Thyroid gland (tissue), 4 donors: ENCODE measurements at places on chromosomes 4 and X. TPM values are rescaled to one million over a fixed set of nuclear protein-coding genes. Genes with fewer than 3 reads are reported as not detected.

DNA sequence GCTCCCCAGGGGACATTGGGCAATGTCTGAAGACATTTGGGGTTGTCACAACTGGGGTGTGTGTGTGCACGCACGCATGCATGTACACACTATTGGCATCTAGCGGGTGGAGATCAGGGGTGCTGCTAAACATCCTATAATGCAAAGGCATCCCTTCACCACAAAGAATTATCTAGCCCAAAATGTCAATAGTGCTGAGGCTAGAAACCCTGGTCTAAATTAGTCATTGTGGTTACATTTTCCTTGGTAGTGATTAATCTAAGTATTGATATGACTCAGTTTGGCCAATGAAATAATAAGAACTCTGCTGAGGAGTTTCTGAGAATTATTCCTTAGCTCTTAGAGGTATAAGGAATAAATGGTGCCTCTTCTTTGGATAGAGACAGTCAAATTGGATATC lies 200.2 kb downstream of the CLCN4 start:
- H3K4me1 ChIP-seq, result no peaks in the 10 kb centered on the region
- no peak overlapping the region for H3K4me3 ChIP-seq
- no peak overlapping the region for H3K27ac ChIP-seq
- H3K27me3 ChIP-seq, result no peaks in the 10 kb centered on the region
- no peaks in the 10 kb centered on the region for H3K36me3 ChIP-seq

GRCh38 chr4:42709392-42710065 lies 52.6 kb upstream of the ATP8A1 start:
- no peaks in the 10 kb centered on the region for H3K27me3 ChIP-seq
- DNase-seq, result no peak
- H3K27ac ChIP-seq, result peak overlapping the region; percentile 60
- no peak overlapping the region for H3K4me3 ChIP-seq
- peaks cover 31% of the 10 kb centered on the region for H3K4me1 ChIP-seq
- H3K36me3 ChIP-seq, result no peaks in the 10 kb centered on the region

GRCh38 chr4:22237155-22237751 lies 278.6 kb downstream of the ADGRA3 start:
- no peak overlapping the region for H3K4me3 ChIP-seq
- H3K36me3 ChIP-seq, result no peaks in the 10 kb centered on the region
- DNase-seq, result peak; percentile 16
- no peak overlapping the region for H3K27ac ChIP-seq
- H3K4me1 ChIP-seq, result no peaks in the 10 kb centered on the region
- no peaks in the 10 kb centered on the region for H3K27me3 ChIP-seq

GRCh38 chr4:140367738-140368137 lies 5.7 kb upstream of the SCOC start:
- DNase-seq, result peak; percentile 8
- no peaks in the 10 kb centered on the region for H3K27me3 ChIP-seq
- H3K36me3 ChIP-seq, result no peaks in the 10 kb centered on the region
- no peak overlapping the region for H3K4me3 ChIP-seq

GRCh38 chr4:71833232-71833900 lies 49.5 kb upstream of the GC start:
- DNase-seq, result peak; percentile 77
- no peak overlapping the region for H3K4me3 ChIP-seq
- no peaks in the 10 kb centered on the region for H3K36me3 ChIP-seq
- no peaks in the 10 kb centered on the region for H3K4me1 ChIP-seq
- no peaks in the 10 kb centered on the region for H3K27me3 ChIP-seq

- H3K27ac ChIP-seq, result no peak overlapping the region
- H3K4me1 ChIP-seq, result no peaks in the 10 kb centered on the region
- no peaks in the 10 kb centered on the region for H3K36me3 ChIP-seq
- H3K4me3 ChIP-seq, result no peak overlapping the region
- DNase-seq, result no peak
Observed at GRCh38 chr4:12005471-12005870, 576.8 kb upstream of the HS3ST1 start.

- no peak overlapping the region for H3K4me3 ChIP-seq
- peaks cover 30% of the 10 kb centered on the region for H3K36me3 ChIP-seq
- H3K4me1 ChIP-seq, result no peaks in the 10 kb centered on the region
- no peak for DNase-seq
Observed at GRCh38 chr4:891747-892146, 40.4 kb downstream of the GAK start.

- H3K36me3 ChIP-seq, result no peaks in the 10 kb centered on the region
- no peak for DNase-seq
Observed at GRCh38 chr4:181874602-181875001, 368.6 kb upstream of the TENM3 start.

- no peak overlapping the region for H3K4me3 ChIP-seq
- no peaks in the 10 kb centered on the region for H3K4me1 ChIP-seq
- H3K27ac ChIP-seq, result no peak overlapping the region
- no peak for DNase-seq
- no peaks in the 10 kb centered on the region for H3K36me3 ChIP-seq
Observed at GRCh38 chr4:137076908-137077307, 455.4 kb downstream of the PCDH18 start.

DNA sequence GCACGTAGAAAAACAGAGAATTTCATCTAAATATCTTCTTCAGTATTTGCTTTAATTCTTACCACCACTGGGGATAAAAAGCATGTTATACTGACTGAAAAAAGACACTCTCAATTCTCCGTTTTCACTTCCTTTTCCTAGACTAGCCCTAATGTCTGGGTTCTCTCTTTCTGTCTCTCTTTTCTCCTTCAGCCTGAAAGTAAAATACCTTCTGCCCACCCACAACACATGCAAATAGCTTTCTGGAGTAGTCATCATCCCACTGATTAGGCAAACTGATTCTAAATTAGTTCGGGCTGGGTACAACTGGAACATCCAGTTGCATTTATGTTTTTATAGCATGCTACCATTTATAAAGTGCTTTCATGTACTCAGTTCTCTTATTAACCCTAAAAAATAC lies 142.4 kb upstream of the ANKRD50 start:
- H3K27ac ChIP-seq, result no peak overlapping the region
- H3K4me1 ChIP-seq, result no peaks in the 10 kb centered on the region
- H3K36me3 ChIP-seq, result no peaks in the 10 kb centered on the region

GRCh38 chr4:158991534-158992155 lies 111.2 kb upstream of the RAPGEF2 start:
- H3K4me1 ChIP-seq, result no peaks in the 10 kb centered on the region
- H3K36me3 ChIP-seq, result no peaks in the 10 kb centered on the region
- no peak for DNase-seq
- no peaks in the 10 kb centered on the region for H3K27me3 ChIP-seq
- no peak overlapping the region for H3K27ac ChIP-seq
- H3K4me3 ChIP-seq, result no peak overlapping the region

GRCh38 chr4:142696334-142697122 lies 149.6 kb downstream of the INPP4B start:
- DNase-seq, result peak; percentile 32
- H3K4me1 ChIP-seq, result peaks cover 8% of the 10 kb centered on the region
- H3K36me3 ChIP-seq, result no peaks in the 10 kb centered on the region
- H3K4me3 ChIP-seq, result no peak overlapping the region

DNA sequence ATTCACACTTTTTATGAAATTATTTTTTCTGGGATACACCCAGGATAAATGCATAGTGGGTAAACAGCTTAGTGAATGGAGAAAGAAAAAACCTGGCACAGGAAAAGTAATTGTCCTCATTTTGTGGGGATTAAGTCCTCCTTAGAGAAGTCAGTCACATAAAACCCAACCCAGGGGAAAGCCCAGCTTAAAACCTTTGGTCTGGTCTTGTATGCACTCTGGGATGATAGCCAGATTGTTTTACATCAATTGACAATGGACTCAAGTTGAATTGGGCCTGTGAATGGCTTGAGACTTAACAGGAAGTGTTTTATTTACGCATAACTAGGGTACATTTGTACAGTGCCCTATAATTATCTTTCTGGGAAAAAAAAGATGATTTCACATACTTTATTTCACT lies 561.3 kb upstream of the GRIA3 start:
- H3K4me1 ChIP-seq, result no peaks in the 10 kb centered on the region
- H3K4me3 ChIP-seq, result no peak overlapping the region
- no peak overlapping the region for H3K27ac ChIP-seq

GRCh38 chr4:2802618-2803531 lies 10.0 kb downstream of the SH3BP2 start:
- DNase-seq, result no peak
- H3K4me1 ChIP-seq, result peaks cover 82% of the 10 kb centered on the region
- H3K27me3 ChIP-seq, result no peaks in the 10 kb centered on the region

- DNase-seq, result no peak
- H3K4me3 ChIP-seq, result no peak overlapping the region
- peaks cover 7% of the 10 kb centered on the region for H3K36me3 ChIP-seq
- no peaks in the 10 kb centered on the region for H3K27me3 ChIP-seq
- H3K27ac ChIP-seq, result no peak overlapping the region
Observed at GRCh38 chr4:39495446-39496213, 31.6 kb downstream of the UGDH start.

DNA sequence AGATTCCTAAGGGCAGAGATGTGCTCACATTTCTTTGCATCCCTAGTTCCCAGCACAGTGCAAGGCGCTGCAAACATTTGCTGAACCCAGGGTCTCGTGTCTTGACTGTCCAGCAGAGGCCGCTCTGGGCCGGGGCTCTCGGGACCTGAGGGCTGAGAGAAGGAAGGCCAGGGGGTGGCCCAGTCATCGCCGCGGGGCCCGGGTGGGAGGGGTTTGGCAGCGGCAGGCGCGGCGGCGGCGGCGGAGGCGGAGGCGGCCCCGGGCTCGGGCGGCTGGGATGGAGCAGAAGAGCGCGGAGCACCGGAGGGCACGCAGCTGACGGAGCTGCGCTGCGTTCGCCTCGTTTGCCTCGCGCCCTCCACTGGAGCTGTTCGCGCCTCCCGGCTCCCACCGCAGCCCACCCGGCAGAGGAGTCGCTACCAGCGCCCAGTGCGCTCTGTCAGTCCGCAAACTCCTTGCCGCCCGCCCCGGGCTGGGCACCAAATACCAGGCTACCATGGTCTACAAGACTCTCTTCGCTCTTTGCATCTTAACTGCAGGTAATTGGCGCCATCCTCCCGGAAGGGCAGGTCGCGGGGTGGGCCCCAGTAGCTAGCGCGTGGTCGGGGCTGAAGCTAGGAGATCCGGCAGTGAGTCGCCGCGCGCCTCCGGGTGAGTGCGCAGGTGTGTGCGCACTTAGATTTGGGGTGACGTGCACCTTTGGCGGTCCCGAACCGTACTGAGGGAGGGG lies at the start of gene PARM1:
TSS of gene PARM1 (plus strand) at position 285 of the 730 bp plus-strand sequence. CDS start at position 497, 212 bp downstream.
- peak within 1 kb of the TSS; percentile 72 for H3K4me3 ChIP-seq
- H3K36me3 ChIP-seq, result no peaks in the 10 kb centered on the region
- peak; percentile 96 for DNase-seq
- peaks cover 7% of the 10 kb centered on the region for H3K4me1 ChIP-seq
- H3K27ac ChIP-seq, result peak within 1 kb of the TSS; percentile 99
- H3K27me3 ChIP-seq, result no peaks in the 10 kb centered on the region

DNA sequence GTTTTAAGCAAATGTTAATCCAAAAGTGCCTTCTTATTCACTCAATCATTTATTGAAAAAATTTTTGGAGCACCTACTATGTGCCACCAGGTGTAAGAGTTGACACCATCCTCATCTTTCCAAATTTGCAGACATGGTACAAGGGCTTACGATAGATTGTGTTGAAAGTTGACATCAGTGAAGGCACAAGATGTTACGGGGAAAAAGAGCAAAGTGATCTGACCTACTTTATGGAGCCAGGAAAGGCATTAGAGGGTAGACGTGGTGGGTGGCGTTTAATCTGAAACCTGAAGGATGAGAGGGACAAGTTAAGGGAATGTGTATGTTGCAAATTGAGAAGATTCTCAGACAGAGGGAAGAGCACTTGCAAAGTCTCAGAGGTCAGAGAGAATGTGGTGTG lies 167.8 kb upstream of the HAND2 start:
- no peak for DNase-seq
- no peaks in the 10 kb centered on the region for H3K36me3 ChIP-seq
- no peaks in the 10 kb centered on the region for H3K27me3 ChIP-seq
- H3K27ac ChIP-seq, result no peak overlapping the region

GRCh38 chr4:151888367-151888866 lies 127.6 kb upstream of the GATB start:
- DNase-seq, result no peak
- no peaks in the 10 kb centered on the region for H3K36me3 ChIP-seq
- no peaks in the 10 kb centered on the region for H3K4me1 ChIP-seq

- H3K4me3 ChIP-seq, result no peak overlapping the region
- no peaks in the 10 kb centered on the region for H3K27me3 ChIP-seq
- no peaks in the 10 kb centered on the region for H3K4me1 ChIP-seq
Observed at GRCh38 chr4:146916479-146917076, 29.1 kb downstream of the TTC29 start.

RNF212 gene
- total RNA-seq, result 7.5 TPM

UPF3B gene
- 3.2 TPM for total RNA-seq

TEC gene
- 4.2 TPM for total RNA-seq

CDKL5 gene
- 10.1 TPM for total RNA-seq

DMRTC1 gene
- total RNA-seq, result not detected

TLR2 gene
- total RNA-seq, result 6.7 TPM

PDGFRA gene
- total RNA-seq, result 108 TPM

CLNK gene
- total RNA-seq, result not detected

RHOXF1 gene
- not detected for total RNA-seq

SPANXA2 gene
- total RNA-seq, result not detected

PPBP gene
- total RNA-seq, result 1.5 TPM

TREX2 gene
- total RNA-seq, result not detected

TLR10 gene
- not detected for total RNA-seq
